Activated CD8-positive, alpha-beta memory T cell treated with anti-CD3 and anti-CD28 coated beads for 1 hour (primary cell): ENCODE measurements at places on chromosomes 4 and X.

- DNase-seq = no peak
Observed at GRCh38 chrX:55867708-55868107, 150.2 kb downstream of the RRAGB start.

DNA sequence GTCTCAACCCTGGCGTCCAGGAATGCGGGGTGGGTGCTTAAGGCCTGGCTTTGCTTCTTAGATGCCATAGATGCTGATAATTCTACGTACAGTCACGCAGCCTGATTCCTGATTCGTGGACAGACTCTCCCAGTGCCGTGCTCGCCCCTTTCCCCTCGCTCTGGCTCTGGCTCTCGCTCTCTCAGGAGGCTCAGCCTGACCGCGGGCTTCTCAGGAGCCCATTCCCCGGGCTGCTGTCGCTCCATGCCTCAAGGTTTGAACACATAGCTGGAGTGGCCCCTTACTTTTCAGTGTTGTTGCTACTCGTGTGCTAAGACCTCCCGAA lies 59.2 kb upstream of the ZC4H2 start:
- DNase-seq = no peak

DNA sequence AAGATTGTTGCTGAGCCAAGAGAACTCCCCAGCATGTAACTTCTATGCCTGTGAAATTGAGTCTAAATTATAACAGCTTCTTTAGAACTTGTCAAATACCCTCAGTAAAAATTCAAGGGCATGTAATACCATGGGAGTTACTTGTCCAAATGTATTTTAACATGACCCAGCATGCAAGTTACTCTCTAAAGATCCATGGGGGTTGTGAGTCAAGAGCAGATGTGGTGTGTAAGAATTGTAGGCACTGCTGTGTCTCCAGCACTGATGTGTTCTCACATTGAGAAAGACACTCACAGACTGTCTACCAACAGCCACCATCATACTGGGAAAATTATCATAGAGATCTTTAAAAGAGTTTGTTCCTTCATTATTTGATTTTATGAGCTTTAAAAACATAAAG lies 237.4 kb upstream of the IL1RAPL1 start:
- no peak for DNase-seq

GRCh38 chrX:103879339-103879738 lies 47.3 kb upstream of the RAB9B start:
- DNase-seq = no peak

DNA sequence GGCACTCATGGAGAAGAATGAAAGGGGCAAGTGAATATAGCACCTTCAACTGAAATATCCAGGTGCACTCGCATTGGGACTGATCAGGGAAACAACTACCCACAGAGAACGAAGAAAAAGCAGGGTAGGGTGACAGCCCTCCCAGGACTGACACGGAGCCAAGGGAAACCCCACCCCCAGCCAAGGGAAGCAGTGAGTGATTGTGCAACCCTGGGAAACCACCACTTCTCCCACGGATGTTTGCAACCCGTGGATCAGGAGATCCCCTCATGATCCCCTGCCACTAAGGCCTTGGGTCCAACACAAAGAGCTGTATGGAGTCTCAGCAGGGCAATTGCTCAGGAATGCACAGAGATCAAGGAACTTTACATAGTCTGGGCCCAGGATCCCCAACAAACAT lies 158.5 kb upstream of the HCCS start:
- no peak for DNase-seq

DNA sequence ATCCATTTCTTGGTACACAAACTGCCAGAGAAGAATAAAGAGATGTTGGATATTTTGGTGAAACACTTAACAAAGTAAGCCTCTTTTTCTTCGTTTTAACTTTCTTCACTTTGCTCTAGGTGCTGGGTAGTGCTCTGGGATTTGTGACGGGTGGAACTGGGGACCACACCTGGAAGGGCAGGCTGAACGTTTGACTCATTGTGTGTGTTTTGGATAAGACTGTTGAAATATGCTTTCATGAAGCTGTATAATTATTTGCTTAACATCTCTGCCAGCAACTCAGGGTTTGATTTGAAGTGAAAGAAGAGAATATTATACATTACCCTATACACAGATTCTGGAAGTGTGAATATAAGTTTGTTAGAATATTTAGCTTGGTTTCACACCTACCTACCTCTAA lies 233.2 kb downstream of the ARHGAP10 start:
- DNase-seq = no peak

DNA sequence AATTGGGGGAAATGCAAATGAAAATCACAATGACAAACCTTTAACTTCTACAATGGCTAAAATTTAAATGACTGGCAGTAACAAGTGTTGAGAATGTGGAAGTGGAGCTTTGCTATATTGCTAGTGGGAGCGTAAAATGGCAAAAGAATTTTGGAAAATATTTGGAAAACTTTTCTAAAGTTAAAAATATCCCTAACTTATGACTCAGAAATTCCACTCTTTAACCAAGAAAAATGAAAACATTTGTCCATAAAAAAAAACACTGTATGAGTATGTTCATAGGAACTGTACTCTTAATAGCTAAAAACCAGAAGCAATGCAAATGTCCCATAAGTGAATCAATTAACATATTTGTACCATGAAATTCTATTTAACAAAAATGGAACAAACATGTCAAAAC lies 3.6 kb downstream of the TBCK start:
- DNase-seq = no peak

GRCh38 chrX:39755143-39756032 lies 342.4 kb downstream of the BCOR start:
- no peak for DNase-seq

GRCh38 chrX:20315140-20315539 lies 48.4 kb upstream of the RPS6KA3 start:
- no peak for DNase-seq

- no peak for DNase-seq
Observed at GRCh38 chr4:8643441-8643840, 50.9 kb downstream of the CPZ start.

DNA sequence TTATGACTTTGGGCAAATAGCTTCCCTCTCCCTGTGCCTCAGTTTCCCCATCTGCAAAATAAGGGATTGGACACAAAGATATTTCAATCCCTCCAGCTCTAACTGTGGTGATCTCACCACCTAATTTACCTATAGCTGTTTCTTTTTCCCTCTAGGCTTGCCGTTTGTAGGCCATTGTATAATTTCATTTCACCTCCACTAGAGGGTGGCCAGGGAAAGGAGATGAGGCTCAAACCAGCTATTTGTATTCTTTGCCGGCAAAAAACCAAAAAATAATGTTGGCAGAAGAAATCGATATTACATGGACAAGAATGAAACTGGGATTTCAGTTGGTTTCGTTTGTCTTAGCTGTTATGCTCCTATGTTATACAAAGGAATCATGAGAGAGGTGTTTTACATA lies 36.1 kb upstream of the DOCK11 start:
- DNase-seq = no peak

- no peak for DNase-seq
Observed at GRCh38 chrX:40109288-40110008, 11.7 kb upstream of the BCOR start.

GRCh38 chr4:182192511-182193181 lies 50.6 kb upstream of the TENM3 start:
- DNase-seq = no peak

- DNase-seq = no peak
Observed at GRCh38 chr4:135240796-135241195, 1039.2 kb upstream of the PABPC4L start.

- DNase-seq = no peak
Observed at GRCh38 chrX:133468051-133468450, 52.8 kb upstream of the GPC4 start.

DNA sequence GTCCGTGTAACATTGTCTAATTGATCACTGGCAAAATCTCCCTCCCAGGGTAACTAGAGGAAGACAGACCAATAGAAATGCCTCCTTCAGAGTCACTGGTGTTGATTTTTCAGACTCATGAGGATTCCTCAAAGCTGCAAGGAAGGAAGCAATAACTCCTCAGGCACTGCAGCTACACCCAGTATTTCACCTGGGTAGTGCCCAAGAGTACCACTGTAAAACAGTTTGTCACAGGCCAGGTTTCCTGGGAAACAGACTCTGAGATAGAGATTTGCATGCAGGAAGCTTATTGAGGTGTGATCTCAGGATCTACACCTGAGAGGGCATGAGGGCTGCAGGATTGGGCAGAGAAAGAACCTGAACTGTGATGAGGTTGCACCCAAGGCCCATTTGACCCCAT lies 240.7 kb upstream of the ATP6AP2 start:
- DNase-seq = no peak

- DNase-seq = no peak
Observed at GRCh38 chr4:123353656-123354055, 42.9 kb upstream of the SPRY1 start.

DNA sequence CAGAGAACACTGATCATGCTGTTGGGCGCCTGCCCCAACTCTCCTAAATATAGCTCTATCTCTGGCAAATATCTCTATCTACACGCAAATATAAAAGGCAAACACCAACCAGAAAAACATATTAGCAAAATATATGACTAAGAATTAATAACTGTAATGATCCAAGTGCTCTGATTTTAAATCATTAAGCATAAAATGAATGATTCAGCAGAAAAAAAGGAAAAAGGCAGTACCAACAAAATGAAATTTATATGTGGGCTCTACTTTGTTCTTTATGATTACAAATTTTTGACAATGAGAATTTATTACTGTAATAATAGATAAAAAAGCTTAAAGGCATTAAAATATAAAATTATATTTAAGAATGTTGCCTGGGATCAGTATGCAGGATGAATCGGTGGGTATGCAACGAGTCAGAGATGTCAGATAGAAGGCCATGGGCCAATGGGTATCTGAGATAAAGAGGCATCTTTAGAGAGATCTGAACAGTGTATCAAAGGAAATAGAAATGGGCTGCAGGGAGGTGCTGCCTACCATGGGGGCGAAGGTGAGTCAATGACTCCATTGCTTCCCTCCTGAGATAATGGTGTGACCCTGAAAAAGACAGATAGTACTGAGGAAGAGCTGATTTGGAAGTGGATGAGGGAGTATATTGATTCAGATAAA lies 234.8 kb downstream of the SCFD2 start:
- DNase-seq = no peak

GRCh38 chr4:56148428-56148827 lies 199.7 kb downstream of the CEP135 start:
- DNase-seq = no peak

DNA sequence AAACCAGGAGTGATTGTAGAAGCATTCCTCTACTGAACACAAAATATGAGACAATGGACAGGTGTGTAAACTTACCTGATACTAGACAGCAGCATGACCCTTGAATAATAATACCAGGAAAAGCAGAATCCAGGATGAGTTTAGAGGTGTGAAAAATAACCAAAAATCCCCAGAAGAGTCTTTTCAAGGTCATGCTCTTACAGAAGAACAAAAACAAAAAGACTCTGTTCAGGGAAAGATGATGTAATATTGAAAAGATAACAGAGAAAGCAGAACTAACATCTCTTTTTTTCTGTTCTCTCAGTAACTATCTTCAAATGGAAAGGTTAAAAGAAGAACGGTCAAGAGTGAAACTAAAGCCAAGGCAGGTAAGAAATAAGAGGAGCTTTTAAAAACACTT lies 14.0 kb upstream of the ARHGAP10 start:
- DNase-seq = no peak

GRCh38 chr4:12724510-12724909 lies 759.6 kb downstream of the RAB28 start:
- DNase-seq = no peak

DNA sequence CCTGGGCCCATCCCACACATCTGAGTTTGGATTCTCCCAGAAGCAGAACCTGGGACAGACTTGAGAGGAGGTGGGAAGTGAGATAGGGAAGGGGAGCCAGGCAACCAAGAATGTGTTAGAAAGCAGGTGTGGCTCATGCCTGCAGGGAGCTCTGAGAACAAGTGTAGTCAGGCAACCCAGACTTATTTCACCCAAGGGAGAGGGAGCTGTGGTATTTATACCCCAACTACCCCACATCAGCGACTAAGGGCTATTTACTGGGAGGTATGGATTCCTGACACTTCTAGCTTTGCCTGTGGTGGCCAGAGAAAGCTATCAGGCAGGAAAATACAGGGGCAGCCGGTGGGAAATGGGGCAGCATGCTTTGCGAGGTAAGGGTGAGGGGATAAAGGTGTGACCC lies 125.8 kb upstream of the MSX1 start:
- no peak for DNase-seq

DNA sequence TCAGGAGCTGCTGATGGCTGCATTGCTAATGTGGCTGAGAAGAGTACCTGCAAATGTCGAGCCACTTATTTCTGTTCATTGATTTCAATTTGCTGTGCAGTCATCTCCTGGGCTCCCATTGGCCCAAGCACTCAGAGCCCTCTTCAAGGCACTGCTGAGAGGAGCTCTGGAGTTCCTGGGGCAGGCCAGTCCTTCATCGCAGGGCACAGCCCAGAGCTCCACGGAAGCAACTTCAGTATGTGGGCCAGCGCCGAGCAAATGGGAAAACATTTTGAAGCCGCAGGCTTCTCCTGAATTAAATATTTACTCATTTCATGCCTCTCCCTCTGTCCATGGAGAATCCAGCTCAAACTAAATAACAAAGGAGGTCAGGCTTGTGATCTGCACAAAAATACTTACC lies 383.3 kb downstream of the BCOR start:
- no peak for DNase-seq

DNA sequence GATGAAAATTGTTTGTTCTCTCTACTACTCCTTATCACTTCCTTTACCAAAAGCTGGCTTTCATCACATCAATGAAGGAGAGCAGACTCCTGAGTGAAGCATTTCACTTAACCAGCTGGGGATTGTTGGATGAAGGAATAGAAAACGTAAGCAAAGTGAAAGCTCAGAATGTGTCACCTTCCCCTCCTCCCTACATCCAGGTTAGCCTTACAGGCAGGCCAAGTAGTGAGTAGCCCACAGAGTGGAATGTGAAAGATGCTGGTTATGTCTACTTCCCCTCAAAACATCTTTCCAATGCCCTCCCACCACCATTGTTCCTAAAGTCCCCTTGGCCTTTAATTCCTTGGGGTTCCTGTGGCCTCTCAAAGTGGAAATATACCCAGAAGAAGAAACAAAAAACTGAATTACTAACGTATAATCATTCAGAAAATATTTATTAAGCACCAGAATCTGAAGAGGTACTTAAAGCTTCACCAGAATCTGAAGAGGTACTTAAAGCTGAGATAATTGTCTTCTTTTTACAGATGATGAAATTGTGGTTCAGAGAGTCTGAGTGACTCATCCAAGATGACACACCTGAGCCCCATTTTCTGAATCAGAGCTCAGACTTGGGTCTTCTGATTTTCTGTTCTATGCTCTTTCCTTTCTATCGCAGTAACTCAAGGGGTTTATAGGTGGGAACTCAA lies 6.5 kb downstream of the P2RY4 start:
- no peak for DNase-seq

GRCh38 chrX:4661771-4662170 lies 948.3 kb upstream of the PRKX start:
- no peak for DNase-seq

GRCh38 chrX:123455693-123456092 lies 271.6 kb downstream of the GRIA3 start:
- DNase-seq = no peak

- no peak for DNase-seq
Observed at GRCh38 chr4:39834269-39834668, 136.3 kb downstream of the UBE2K start.

GRCh38 chr4:188934320-188934962 lies 795.2 kb downstream of the TRIML1 start:
- DNase-seq = no peak
